ENCODE measurements at places on chromosomes 11 and 22.
A peak's percentile ranks its signal among the peaks of the same experiment; 100 is the strongest.

GRCh38 chr11:97614606-97615005 is 1224.8 kb downstream of the JRKL start:
- DNase-seq, result no peak

GRCh38 chr22:43310311-43310710 is 32.9 kb downstream of the SCUBE1 start:
- DNase-seq, result no peak

- peak; percentile 55 for DNase-seq
Measured at GRCh38 chr11:111586388-111586831, 15.8 kb upstream of the SIK2 start.

DNA sequence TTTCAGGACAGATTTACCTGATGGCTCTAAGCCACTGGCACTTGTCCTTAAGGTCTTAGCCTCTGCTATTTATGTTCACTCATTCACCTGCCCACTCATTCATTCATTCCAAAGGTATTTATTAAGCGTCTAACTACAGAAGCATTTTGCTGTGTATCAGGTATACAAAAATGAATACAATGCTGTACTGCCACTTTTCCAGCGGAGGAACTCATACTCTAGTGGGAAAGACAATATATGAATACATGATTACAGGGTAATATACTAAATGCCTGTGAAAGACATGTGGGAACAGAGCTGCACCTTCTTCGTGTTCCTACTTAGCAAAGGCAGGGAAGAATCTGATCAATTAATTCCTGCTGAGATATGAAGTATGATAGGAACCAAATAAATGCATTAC is 43.7 kb downstream of the CLMP start:
- no peak for DNase-seq

DNA sequence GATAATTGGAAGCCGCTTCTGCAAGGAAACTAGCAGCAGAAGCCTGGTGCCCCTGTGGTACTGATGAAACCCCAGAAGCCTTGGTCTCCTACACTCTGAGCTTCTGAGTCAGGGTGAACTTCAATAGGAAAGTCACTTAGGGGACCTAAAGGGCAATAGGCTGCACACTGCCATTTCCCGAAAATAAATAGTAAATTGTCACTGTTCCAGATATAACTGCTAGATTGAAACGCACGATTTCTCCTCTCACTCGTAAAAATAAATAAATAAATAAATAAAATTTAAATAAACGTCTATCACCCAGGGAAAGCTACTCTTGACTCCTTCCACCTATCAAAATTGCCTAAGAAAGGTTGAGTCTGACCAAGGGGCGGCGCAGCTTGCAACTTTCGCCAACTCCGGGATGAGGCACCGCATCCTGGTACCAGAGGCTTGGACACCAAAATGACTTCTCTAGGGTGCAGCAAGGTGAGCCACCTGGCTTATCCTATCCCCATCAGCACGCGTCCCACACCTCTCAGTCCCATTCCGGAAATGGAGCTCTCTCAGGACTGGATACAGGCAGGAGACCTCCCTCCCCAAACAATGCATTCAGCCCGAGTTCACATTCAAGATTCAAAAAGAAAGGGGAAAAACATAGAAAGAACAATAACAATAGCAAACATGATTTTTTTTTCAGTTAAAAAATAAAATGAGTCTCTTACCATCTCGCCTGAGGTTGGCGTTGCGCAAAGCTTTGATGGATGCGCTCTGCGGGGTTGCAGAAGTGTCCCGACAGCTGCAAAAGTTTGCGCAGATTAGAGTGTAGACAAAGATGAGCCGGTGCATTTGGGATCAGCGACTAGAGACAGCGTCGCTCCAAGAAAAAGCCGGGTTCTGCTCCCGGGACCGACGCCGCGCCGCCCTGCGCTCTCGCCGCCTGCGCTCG is 583 bp downstream of the PDGFD start:
- DNase-seq, result no peak

DNA sequence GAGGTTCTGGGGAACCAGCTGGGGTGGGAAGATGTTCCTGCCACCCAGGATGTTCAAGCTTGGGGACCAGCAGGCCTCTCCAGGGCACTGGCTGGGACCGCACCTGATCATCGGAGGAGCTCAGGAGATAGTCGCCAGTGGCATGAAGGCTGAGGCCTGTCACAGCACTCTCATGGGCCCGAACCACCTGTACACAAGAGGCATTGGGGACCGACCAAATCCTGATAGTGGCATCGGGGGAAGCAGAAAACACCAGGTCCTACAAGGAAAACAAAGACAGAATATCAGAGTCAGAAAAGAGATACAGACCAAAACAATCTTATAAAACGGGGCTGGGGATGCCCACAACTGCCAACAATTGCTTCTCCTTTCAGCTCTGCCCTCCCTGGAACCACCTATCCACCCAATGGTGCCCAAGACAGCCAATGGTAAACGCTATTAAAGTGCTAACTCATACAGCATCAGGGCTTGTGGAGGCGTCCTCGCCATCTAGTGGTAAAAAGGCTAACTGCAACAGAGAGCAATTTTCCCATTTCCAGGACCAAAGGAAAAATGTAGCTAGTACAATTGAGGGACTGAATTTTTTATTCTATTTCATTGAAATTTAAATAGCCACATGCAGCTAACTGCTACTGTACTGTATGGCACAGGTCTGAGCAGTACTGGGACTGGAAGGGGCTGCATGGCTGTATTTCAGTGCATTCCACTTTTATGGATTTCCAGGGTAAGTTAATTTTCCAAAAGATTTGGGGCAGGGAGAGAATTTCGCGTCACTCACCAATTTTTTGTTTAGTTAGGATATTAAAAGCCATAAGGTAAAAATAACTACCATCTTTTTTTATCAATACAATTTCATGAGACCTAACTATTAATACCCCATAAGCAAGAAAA is 7.1 kb downstream of the PRPF19 start:
- peak; percentile 53 for DNase-seq

DNA sequence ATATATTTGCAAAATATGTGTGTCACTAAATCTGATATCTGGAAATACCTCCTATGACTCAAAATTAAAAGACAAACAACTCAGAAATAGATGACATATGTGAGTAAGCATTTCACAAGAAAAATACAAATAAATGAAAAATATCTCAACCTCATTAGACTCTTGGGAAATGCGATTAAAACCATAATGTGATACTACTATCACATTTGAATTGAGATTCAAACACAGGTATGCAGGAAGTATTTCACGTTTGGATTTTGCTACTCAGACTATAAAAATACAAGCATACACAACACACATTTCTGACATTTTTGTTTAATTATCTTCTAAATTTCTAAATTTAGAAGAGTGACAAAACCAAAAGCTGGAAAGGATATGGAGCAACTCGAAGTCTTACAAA is 811.9 kb upstream of the LRRC4C start:
- no peak for DNase-seq

GRCh38 chr11:48013269-48013901 is 33.0 kb downstream of the PTPRJ start:
- DNase-seq, result no peak

Data from NCI-H1436 (cell line).